ENCODE measurements at places on chromosomes 12 and 14.

GRCh38 chr14:55845963-55846825 is 266.2 kb downstream of the KTN1 start:
- no peak overlapping the region for H3K4me3 ChIP-seq
- H3K4me1 ChIP-seq, result no peaks in the 10 kb centered on the region
- H3K27ac ChIP-seq, result no peak overlapping the region
- no peak for DNase-seq
- no peaks in the 10 kb centered on the region for H3K36me3 ChIP-seq
- H3K27me3 ChIP-seq, result peaks cover 4% of the 10 kb centered on the region

DNA sequence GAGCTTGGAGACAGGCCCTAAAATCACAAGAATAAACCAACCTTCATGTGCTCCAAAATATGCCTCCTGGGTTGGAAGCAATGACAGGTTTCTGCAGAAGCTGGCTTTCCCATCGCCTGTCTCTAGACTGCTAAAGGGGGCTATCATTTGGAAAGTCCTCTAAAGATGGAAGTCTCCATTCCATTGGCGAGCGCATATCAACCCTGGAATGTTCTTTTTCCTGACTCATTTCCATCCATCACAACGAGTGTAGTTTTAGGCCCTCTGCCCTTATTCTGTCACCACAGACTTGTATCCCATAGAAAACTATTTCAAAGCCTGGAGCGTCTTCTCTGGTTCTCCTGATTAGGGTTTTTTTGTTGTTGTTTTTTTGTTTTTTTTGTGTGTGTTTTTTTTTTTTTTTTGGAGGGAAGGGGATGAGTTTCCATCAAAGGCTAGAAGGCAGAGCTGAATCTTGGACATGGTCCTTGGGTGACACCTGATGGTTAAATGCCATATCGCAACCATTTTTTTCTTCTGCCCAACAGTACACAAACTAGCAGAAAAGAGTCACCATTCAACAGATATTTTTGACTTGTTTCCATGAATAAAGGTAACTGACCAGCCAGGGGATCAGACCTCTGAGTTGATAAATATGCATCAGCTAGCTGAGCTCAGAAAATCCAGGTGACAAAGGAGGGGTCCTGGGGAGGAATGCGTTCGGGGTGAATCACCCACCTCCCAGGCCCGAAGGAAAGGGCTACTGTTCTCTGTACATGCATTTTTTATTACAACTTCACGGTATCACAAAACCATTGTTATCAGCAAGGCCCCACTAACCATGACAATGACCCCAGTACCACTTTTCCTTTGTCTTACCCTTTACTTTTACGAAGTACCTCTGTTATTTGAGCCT is 40.5 kb downstream of the KCNA5 start:
- H3K4me3 ChIP-seq, result no peak overlapping the region
- H3K36me3 ChIP-seq, result no peaks in the 10 kb centered on the region
- no peak for DNase-seq
- no peaks in the 10 kb centered on the region for H3K4me1 ChIP-seq
- H3K27ac ChIP-seq, result no peak overlapping the region

GRCh38 chr14:42715316-42715715 is 1108.6 kb downstream of the LRFN5 start:
- no peak overlapping the region for H3K4me3 ChIP-seq
- no peak for DNase-seq
- H3K36me3 ChIP-seq, result no peaks in the 10 kb centered on the region
- no peaks in the 10 kb centered on the region for H3K27me3 ChIP-seq

DNA sequence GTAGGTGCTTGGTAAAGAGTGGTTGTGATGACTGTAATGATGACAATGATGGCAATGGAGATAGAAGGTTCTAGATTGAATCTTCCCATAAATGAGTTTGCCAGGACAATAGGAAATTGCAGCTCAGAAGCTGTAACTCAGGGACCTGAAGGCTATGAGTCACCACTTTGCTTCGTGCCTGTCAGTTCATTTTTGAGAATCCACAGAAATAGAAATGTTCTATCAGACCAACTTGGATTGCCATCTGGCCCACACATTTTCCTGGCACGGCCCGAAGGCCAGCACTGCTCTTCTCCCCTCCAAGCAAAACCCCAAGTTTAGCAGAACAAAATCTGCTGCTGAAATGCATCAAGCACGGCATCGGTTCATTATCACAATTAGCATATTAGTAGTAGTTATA is 1127.0 kb downstream of the BCL11B start:
- DNase-seq, result no peak
- no peaks in the 10 kb centered on the region for H3K27me3 ChIP-seq
- H3K36me3 ChIP-seq, result no peaks in the 10 kb centered on the region
- H3K4me1 ChIP-seq, result peaks cover 38% of the 10 kb centered on the region

DNA sequence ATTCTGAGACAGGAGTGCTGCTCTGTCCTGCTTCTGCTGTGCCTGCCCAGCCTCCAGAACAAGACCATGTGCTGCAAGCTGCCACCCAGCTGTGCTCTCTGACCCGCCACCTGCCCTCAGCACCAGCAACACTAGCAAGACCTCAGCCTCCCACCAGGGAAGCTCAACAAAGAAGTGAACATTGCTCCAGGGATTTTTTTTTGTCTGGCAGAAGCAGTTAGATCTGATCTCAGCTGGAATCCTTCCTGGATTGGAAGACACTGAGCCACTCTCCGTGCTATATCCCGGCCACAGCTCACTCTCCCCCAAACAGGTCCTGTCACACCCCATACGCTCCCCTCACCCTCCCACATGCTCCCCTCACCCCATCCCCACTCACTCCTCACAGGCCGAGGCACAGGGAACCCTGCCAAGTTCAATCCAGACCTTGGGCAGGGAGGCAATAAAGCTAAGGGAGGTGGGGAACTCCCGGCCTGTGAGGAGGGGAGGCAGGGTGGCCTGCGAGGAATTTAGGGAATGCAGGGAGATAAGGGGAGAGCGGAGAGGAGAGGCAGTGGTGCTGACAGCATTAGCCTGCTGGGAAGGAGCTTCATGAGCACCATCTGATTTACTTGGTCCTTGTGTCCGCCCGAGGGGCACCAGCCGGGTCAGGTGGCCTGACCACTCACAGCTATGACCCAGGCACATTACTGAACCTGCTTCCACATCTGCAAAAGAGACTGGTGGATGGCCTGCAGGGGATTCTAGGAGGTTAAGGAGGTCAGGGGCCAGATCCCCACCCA is 29.7 kb downstream of the CCDC85C start:
- H3K27me3 ChIP-seq, result no peaks in the 10 kb centered on the region
- no peak for DNase-seq
- H3K4me1 ChIP-seq, result peaks cover 2% of the 10 kb centered on the region
- no peak overlapping the region for H3K4me3 ChIP-seq
- H3K36me3 ChIP-seq, result no peaks in the 10 kb centered on the region

DNA sequence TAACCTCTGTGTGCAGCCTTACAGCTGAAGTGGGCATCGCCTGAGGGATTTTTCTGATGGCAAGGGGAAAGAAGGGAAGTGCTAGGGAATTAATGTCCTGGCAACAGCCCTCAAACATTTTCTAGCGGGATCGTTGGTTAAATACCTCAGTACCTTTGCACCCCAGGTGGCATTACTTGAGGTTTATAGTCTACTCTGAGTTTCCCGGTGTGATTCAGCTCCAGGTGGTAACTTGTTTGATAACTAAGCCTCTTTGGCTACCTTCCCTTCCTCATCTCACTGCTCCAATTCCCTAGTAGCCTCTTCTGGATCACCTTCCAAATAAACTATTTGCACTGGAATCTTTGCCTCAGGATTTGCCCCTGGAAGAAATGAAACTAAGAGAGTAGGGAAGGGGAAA is 237.0 kb upstream of the SSTR1 start:
- no peaks in the 10 kb centered on the region for H3K36me3 ChIP-seq
- no peaks in the 10 kb centered on the region for H3K4me1 ChIP-seq
- no peak for DNase-seq
- no peak overlapping the region for H3K27ac ChIP-seq
- H3K27me3 ChIP-seq, result no peaks in the 10 kb centered on the region
- H3K4me3 ChIP-seq, result no peak overlapping the region

- no peaks in the 10 kb centered on the region for H3K36me3 ChIP-seq
- no peaks in the 10 kb centered on the region for H3K27me3 ChIP-seq
- no peak for DNase-seq
- no peak overlapping the region for H3K27ac ChIP-seq
Measured at GRCh38 chr14:81767266-81767995, 233.8 kb upstream of the SEL1L start.

DNA sequence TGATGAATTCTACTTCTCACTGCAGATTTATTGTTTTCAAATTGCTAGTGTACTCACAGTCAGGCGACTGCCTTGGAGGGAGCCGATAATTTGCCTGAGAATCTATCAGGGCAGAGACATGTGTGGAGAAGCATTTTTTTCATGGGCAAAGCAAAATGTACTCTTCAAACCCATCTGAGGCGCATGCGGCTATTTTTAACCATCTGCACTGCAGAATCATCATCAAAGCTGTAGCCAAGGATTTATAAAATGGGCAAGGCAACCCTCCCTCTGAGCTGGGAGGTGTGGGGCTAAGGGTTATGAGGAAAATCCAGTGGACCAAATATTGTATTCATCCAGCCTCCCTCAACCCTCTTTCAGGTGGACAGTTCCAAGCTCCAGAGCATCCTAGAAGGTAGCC is 37.7 kb downstream of the BEST3 start:
- no peaks in the 10 kb centered on the region for H3K4me1 ChIP-seq
- H3K27ac ChIP-seq, result no peak overlapping the region
- H3K27me3 ChIP-seq, result peaks cover 18% of the 10 kb centered on the region
- no peaks in the 10 kb centered on the region for H3K36me3 ChIP-seq
- no peak for DNase-seq

DNA sequence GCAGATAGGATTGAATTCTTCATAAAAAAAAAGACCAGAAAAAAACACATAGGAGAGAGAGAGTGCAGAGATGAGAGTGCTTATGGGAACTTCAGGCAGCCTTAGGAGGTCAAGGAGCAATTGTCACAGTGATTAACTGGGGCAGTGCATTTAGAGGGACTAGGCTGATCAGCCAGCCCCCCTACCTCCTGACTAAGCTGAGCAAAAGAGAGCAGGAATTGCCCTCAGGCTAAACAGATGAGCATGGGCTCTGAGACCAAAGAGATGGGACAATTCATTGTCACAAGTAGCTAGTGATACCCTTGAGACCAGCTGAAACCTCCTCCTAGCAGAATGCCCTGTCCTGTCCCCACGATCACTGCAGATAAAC is 124.0 kb downstream of the BTG1 start:
- no peak overlapping the region for H3K4me3 ChIP-seq
- H3K4me1 ChIP-seq, result peaks cover 22% of the 10 kb centered on the region
- H3K36me3 ChIP-seq, result peaks cover 19% of the 10 kb centered on the region

- H3K27ac ChIP-seq, result peak overlapping the region; percentile 28
- DNase-seq, result no peak
- H3K36me3 ChIP-seq, result peaks cover 8% of the 10 kb centered on the region
Measured at GRCh38 chr12:57846285-57846576, 298 bp downstream of the CTDSP2 start.

DNA sequence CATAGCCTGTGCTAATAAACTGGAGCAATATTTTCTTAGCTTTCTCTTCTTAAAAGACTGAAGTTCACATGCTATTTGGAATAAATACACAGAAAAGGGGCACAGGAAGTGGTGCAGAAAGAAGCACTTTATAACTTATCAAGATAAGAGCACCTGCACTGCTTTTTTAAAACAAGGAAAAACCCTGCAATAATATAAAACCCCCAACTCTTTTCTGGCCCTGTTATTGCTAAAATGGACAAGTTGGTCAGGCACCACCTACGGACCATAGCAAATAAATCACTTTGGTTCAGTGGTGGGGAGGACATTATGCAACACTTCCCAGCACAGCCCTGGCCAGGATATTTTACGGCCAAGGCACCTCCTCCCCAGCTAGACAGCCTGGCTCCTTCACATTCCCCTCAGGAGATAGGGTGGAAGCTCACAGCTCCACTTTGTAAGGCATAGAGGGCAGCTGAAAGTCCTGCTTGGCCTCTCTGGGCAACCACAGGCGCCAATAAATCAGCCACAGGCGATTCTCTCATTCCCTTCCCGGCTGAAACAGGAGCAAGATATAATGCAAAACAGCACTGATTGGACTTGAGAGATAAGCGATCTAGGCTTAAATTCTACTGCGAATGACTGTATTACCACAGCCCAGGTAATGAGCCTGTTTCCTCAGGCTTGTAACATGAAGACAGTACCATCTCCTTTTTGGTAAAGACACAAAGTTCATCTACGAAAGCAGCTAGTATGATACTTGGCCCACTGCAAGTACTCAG is 2.0 kb downstream of the ZBTB25 start:
- H3K27ac ChIP-seq, result peak overlapping the region; percentile 97
- peaks cover 58% of the 10 kb centered on the region for H3K36me3 ChIP-seq
- no peak for DNase-seq
- peaks cover 47% of the 10 kb centered on the region for H3K4me1 ChIP-seq
- no peaks in the 10 kb centered on the region for H3K27me3 ChIP-seq

DNA sequence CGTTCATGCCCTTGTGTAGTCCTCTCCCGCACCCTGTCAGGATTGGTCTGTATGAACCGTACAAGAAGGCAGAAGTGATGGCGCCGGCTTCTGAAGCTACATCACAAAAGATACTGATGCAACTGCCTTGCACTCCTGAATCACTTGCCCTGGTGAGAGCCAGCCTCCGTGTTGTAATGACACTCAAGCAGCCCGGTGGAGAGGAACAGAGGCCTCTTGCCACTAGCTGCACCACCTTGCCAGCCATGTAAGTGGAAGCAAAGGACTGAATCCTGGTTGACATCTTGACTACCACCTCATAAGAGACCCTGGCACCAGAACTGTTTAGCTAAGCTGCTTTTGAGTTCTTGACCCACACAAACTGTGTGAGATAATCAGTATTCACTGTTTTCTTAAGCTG is 266.0 kb downstream of the ERC1 start:
- no peaks in the 10 kb centered on the region for H3K4me1 ChIP-seq
- H3K4me3 ChIP-seq, result no peak overlapping the region
- DNase-seq, result no peak
- H3K36me3 ChIP-seq, result no peaks in the 10 kb centered on the region

DNA sequence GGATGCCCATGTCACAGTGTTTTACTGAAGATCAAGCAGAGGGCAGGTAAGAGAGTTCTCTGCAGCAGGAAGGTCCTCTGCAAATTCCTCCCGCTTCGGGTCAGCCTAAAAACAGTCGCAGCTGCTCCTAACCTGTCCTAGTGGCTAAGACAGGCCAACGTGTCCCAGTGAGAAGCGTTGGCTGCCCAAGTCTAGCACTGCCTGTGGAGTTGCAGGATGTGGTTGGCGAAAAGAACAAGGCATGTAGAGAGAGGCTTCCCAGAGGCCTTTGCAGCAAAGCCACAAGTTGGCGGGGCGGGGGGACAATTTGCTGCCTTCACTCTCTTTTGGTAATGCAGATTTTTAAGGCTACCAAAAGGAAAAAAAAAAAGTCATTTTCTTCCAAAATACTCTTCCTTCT is 340.1 kb downstream of the BCL11B start:
- H3K36me3 ChIP-seq, result peaks cover 12% of the 10 kb centered on the region
- H3K4me3 ChIP-seq, result peak overlapping the region; percentile 43
- H3K27me3 ChIP-seq, result no peaks in the 10 kb centered on the region
- peak; percentile 68 for DNase-seq
- H3K27ac ChIP-seq, result peak overlapping the region; percentile 62

- H3K27ac ChIP-seq, result no peak overlapping the region
- DNase-seq, result no peak
- H3K36me3 ChIP-seq, result peaks cover 4% of the 10 kb centered on the region
- peaks cover 47% of the 10 kb centered on the region for H3K4me1 ChIP-seq
Measured at GRCh38 chr14:61596990-61597389, 98.3 kb upstream of the HIF1A start.

Data from activated T-helper 2 cell treated with anti-CD3 and anti-CD28 coated beads, Interferon-gamma antibody, Interleukin-2, Interleukin-4, amounts not matched to agents 10 μg/mL and 5 μg/mL and 100 μg/mL, durations not matched to agents 14 hours and 24 hours and 36 hours (primary cell).